Activated T-cell treated with anti-CD3 and anti-CD28 coated beads, Interleukin-2, amount 50 U/mL, for 4 hours (primary cell): ENCODE measurements at places on chromosomes 16 and 17.
A peak's percentile ranks its signal among the peaks of the same experiment; 100 is the strongest.

DNA sequence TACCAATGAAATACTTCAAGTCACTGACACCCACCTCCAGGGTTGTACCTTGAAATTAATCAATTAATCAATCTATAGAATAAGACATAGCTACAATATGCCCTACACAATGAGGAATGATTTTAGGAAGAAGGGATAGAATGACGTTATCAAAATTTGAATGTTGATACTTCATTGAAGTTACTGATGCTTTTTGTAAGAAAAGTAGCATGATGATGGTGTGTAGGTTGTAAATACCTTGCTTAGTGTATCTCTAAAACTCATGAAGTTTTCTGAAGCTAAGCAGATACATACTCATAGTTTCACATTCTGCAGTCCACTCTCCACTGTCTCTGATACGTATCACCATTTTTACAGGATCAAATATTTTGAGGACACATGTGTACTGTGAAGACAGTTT lies 670.4 kb upstream of the GOT2 start:
- DNase-seq = no peak

DNA sequence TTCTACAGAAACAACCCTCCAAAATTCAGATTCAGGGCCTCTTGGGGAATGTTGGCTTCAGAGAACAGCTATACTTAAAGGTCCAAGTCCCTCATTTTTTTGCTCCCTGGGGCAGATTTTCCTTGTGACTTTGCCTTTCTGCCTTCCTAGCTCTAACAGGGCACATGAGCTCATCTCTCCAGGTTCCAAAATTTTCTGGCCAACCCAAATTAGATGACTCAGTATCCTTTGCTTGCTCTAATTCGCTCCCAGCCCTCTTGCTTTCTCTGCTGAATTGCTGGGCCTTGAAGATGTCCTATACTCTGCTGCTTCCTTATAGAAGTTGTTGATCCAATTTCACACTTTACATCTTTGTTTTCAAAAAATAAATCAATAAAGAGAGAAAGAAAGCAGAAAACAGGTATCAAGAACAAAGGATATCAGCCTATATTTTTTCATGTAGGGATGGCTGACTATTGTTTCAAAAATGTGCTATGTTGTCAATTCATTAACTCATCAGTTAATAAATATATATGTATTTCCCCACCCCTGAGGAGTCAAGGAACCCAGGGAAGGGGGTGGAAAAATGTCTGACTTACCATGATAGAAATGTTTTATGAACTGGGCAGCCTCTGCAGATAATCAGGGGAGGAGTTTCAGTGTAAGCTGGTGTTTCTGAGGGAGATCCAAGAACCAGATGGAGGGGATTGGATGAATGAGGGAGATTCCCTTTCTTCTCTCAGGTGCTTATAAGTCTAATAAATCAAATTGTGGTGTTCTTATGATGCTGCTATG lies 1.0 kb upstream of the KRTAP4-2 start:
- no peak for DNase-seq

DNA sequence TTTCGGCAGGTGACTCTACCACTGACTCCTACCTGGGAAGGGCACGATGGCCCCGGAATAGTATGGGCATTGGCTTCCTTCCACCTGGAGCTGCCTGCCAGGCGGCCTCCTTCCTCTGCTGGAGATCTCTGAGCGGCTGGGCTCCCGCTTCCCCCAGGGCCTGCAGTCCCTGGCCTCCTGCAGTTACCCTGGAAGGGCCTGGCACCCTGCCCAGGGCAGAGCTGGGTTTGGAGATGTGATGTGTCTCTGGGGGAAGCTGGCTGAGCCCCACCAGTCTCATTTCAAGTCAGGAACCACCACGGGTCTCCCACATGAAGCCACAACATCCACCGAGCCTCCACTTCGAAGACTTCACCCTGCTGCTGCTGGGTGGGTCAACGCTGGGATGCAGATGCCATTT lies 97.9 kb downstream of the IRF8 start:
- no peak for DNase-seq

DNA sequence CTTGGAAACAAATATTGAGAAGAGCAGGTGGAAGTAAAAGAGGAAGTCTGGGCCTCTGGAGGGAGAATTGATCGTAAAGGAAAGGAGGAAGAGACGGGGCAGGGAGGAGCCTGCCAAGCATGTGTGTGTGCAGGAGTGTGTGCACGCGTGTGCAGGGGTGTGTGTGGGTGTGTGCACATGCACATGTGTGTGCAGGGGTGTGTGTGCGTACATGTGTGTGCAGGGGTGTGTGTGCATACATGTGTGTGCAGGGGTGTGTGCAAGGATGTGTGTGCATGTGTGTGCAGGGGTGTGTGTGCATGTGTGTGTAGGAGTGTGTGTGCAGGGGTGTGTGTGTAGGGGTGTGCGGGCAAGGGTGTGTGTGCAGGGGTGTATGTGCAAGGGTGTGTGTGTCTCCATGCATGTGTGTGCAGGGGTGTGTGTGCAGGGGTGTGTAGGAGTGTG lies 10.0 kb downstream of the CEP295NL start:
- DNase-seq = no peak

- no peak for DNase-seq
These were observed 7.1 kb downstream of the DCAF7 start for GRCh38 chr17:63557416-63557815.

DNA sequence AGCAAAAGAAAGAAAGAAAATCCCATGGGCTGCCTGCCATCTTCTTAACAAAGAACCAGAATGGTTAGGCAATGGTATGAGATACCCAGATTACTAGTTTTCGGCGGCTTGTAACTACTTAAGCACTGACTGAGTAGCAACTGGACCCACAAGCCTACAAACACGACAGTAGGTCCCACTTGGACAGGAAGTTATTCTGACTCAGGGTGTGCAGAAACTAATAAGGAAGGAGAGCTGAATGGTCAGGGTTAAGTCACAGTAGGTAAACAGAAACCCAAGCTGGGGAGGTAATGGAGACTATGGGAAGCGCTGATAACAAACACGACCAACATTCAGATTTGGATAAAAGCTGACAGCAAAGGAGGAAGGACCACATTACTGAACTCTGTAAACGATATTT lies 10.4 kb upstream of the HLF start:
- no peak for DNase-seq

DNA sequence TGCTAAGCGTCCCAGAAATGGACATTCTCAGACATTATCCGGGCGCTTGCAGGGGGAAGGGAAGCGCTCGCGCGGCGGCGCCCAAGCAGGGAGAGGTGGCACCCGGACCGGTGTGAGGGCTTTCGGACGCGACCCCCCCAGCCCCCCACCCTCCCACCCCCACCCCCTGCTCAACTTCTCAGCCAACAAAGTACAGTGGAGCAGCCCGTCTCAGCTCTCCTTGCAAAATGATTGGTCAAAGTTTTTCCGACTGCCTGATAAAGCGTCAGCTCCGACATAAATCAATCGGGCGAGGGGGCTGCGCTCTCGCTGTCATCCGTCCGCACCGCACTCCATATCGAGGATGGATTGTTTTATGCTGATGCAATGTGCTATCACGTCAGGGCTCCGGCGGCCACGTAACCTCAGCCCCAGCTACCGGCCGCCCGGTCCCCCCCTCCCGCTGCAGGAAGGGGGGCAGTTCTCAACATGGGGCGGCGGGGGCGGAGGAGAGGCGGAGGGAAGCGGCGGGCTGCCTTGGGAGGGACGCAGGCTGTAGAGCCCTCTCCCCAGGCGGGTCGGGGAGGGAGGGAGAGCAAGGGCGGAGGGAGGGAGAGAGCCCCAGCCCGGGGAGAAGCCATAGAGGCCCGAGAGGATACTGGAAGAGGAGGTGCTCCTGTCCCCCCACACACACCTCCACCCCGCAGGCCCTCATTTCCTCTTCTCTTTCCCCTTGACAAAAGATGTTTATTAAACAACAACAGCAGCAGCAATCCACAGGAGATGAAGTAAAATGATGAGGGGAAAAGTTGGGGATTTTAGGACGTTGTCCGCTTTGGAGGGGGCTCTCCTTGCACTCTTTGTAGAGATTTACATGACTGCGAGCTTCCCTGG lies at the start of gene HOXB9:
Gene HOXB9 (minus strand): TSS at position 114 of the 873 bp plus-strand sequence. CDS start 89 bp downstream, at position 25.
- peak; percentile 59 for DNase-seq

DNA sequence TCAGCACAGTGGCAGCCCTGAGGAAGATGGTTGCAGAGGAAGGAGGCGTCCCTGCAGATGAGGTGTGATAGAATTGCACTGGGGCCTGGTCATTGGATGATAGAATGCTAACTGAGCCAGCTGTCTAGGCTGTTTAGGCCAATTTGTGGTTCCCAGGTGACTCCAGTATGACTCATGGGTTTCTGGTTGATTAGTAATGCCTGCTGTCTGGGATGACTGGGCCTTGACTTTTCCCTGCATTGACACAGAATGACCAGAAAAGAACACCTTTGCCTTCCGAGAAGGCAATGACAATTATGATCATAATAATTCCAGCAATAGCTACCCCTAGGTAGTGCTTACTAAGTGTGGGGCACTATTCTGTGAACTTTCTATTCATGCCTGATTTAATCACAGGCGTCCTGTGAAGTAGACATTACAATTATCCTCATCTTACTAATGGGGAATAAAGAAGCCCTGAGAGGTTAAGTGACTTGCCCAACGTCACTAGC lies 31.5 kb downstream of the USP43 start:
- DNase-seq = no peak

DNA sequence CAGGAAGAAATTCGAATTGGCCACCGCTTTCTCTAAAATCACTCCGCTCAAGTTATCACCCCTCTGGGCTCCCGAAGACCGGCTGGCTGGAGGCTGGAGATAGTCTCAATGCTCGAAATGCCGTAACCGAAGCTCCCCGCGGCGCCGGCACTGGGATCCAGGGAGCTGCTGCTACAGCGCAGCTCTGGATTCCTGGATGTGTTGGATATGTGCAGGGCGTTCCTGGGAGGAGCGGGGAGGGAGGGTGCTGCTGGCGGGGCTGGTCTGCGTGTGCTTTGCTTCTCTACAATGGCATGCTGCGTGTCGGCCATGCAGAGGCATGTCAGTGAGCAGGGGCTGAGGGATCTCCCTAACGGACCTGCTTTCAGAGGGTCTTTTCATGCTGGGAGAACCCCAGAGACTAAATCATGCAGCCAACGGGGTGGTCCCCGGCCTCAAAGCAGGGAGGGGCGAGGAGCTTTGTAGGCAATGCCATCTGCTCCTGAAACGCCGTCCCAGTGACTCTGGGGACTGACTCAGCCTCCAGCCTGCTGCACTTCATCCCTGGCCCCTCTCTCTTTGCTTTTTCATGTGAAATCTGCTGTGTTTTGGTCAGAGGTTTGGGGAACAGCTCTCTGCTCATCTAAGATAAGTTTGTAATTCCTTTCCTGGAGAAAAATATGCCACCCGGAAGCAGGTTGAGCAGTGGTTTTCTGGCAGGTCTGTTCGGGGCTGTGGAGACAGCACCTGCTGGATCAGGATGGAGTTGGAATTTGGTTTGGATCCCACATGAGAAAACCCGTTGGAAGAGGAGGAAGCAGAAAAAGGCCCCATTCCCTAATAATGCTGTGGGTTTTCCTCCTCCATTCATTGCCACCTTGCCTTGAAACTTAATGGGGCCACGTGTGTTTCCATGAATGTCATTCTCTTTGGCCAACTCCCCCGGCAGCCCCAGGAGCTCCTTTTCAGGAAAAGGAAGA lies 311.4 kb downstream of the SEC14L1 start:
- no peak for DNase-seq

GRCh38 chr16:65751622-65752521 lies 614.6 kb upstream of the CDH5 start:
- DNase-seq = no peak

DNA sequence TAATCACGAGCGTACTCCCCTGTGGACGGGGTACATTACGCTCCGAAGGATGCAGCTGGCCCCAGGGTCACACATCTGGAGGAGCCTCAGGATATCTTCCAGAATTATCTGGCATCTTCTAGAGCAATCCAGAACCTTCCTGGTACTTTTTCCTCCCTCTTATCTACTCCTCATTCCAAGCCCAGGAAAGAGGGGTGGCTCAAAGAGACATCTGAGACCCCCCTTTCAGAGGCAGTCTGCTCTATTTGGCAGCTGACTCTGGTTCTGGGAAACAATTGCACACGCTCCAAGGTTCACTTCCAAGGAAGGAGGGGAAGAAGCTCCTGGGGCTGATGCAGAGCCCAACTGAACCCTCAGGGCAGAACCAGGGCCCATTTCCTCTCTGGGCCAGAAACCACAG lies 14.9 kb downstream of the RBFOX3 start:
- no peak for DNase-seq

- DNase-seq = no peak
These were observed 18.0 kb upstream of the GAS7 start for GRCh38 chr17:10216213-10216938.

DNA sequence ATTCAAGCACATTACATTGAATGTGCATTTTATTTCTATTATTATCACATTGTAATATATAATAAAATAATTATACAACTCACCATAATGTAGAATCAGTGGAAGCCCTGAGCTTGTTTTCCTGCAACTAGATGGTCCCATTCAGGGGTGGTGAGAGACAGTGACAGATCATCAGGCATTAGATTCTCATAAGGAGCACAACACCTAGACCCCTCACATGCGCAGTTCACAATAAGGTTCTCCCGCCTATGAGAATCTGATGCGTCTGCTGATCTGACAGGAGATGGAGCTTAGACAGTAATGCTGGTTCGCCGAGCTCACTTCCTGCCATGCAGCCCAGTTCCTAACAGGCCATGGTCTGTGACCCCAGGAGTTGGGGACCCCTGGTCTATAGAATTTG lies 96.7 kb upstream of the RBBP6 start:
- DNase-seq = no peak

- no peak for DNase-seq
These were observed 12.7 kb upstream of the MLKL start for GRCh38 chr16:74713325-74713724.

DNA sequence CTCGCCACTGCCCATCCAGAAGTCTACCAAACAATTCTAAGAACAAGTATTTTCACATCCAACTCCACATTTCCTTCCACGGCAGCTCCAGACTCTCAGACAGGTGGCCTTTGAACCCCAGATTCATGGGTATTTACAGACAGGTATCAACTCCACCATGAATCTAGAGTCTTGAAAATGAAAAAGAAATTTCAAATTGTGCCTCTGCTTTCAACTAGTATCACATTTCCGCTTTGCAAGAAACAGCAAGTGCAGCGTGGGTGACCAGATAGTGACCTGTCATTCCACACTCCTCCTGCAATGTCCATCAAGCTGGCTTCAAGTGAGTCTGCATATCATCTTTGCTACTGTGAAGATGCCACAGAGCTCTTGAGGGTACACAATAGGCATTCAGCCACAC lies 232.4 kb upstream of the RPL38 start:
- no peak for DNase-seq

- no peak for DNase-seq
These were observed 201.2 kb downstream of the GRIN2A start for GRCh38 chr16:9980981-9981380.

- no peak for DNase-seq
These were observed 8.5 kb upstream of the SIAH1 start for GRCh38 chr16:48393485-48394354.
